GM23248 (cell line): ENCODE measurements at places on chromosomes 2 and 18. TPM values are rescaled to one million over a fixed set of nuclear protein-coding genes. Genes with fewer than 3 reads are reported as not detected.

Gene STARD6
- total RNA-seq, result not detected in 2 replicates

DNA sequence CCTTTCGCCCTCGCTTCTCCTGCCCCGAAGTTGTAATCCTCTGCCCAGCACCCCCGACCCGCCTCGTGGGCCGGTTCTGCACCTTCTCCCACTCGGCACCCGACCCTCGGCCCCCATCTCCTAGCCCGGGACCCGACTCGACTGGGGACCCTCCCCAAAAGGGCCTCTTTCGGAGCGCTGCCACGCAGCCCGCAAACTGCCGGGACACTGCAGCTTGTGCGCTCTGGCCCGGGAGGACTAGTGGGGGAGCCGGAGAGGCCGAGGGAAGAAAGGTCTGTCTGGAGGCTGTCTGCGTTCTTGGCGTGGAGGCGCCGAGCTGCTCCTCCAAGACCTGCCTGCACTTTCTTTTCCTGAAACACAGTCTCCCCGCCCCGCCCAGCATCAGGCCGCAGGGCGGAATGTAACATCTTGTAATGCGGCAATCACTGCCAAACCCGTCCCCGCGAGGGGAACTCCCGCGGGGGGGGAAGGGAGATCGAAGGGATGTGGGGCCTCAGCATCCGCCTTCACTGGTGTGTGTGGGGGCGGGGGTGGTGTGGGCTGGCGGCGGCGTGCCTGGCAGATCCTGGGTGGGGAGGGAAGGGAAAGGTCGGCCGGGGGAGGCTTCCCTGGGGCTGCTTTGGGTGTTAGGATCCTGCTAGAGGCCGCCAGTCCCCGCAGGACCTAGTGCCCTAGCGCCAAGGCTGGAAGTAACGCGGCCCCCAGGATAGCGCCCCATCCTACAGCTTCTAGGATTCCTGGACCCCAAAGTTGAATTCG is 7.4 kb downstream of the DLX2 start:
- DNase-seq, result peak; percentile 95

- no peak for DNase-seq
Measured at GRCh38 chr2:128414946-128415778, 96.5 kb upstream of the HS6ST1 start.

Gene SKOR2
- total RNA-seq, result not detected in 2 replicates
